ENCODE measurements at places on chromosomes 16 and 17.

- DNase-seq = no peak
- H3K4me3 ChIP-seq = no peak overlapping the region
- no peaks in the 10 kb centered on the region for H3K4me1 ChIP-seq
- no peaks in the 10 kb centered on the region for H3K36me3 ChIP-seq
These were observed 58.8 kb upstream of the MAF start for GRCh38 chr16:79659344-79659743.

GRCh38 chr17:70945386-70945785 is 776.1 kb downstream of the KCNJ2 start:
- no peaks in the 10 kb centered on the region for H3K27me3 ChIP-seq
- no peak overlapping the region for H3K4me3 ChIP-seq
- no peaks in the 10 kb centered on the region for H3K4me1 ChIP-seq
- H3K27ac ChIP-seq = no peak overlapping the region

DNA sequence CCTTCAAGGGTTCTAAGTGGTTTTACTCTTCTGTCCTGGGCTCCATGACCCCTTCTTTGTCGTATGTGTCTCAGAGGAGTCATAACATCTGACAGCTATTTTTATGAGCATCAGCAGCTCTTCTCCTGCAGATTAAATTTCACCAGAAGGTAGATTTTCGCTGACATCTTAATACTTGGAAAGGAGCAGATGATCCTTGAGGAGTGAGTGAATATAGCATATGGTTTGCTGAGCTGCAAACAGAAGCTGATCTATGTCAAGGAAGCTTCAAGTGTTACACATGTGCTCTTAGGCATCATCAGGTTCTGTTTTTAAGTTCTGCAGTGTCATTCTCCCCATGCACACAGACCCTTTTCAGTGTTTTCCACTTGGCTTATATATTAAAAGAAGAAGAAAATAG is 49.2 kb upstream of the MYH2 start:
- H3K36me3 ChIP-seq = no peaks in the 10 kb centered on the region
- no peaks in the 10 kb centered on the region for H3K4me1 ChIP-seq
- no peaks in the 10 kb centered on the region for H3K27me3 ChIP-seq
- no peak overlapping the region for H3K27ac ChIP-seq
- DNase-seq = no peak

- H3K4me3 ChIP-seq = no peak overlapping the region
- H3K4me1 ChIP-seq = peaks cover 6% of the 10 kb centered on the region
- no peak for DNase-seq
- H3K27me3 ChIP-seq = no peaks in the 10 kb centered on the region
- H3K27ac ChIP-seq = no peak overlapping the region
- no peaks in the 10 kb centered on the region for H3K36me3 ChIP-seq
These were observed 23.6 kb downstream of the SIAH1 start for GRCh38 chr16:48361540-48362144.

DNA sequence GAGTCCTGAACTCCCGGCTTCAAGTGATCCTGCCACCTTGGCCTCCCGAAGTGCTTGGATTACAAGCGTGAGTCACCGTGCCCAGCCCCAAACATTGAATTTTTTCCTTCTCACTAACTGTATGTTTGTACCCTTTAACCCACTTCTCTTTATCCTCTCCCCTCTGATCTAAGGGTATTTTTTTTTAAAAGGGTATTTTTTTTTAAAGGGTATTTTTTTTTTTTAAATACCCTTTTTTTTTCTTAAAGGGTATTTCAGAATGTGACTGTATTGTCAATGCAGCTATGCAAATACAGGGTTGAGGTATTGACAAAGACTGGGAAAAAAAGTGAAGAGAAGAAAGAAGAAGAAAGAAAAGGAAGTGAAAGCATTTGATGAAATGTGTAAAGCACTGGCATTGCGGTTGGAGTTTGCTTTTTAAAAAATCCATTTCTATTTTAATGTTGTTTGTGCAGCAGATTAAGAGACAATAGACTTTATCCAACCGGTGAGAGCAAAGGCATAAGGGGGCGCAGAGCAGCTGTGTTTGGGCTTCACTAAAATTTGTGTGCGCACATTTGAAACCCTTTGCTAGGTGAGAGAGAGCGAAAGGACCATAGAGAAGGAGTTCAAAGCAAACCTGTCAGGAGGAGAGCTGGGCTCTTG is 42.4 kb downstream of the SYT17 start:
- H3K4me3 ChIP-seq = peak overlapping the region; percentile 12
- no peaks in the 10 kb centered on the region for H3K4me1 ChIP-seq
- H3K36me3 ChIP-seq = no peaks in the 10 kb centered on the region
- DNase-seq = peak; percentile 22

GRCh38 chr17:1487939-1488825 is 4.3 kb downstream of the MYO1C start:
- peak overlapping the region; percentile 88 for H3K27ac ChIP-seq
- DNase-seq = peak; percentile 88
- peaks cover 27% of the 10 kb centered on the region for H3K4me1 ChIP-seq

GRCh38 chr17:81073967-81074839 is 39.3 kb downstream of the BAIAP2 start:
- no peaks in the 10 kb centered on the region for H3K4me1 ChIP-seq
- H3K27me3 ChIP-seq = no peaks in the 10 kb centered on the region
- H3K36me3 ChIP-seq = no peaks in the 10 kb centered on the region
- no peak overlapping the region for H3K4me3 ChIP-seq
- no peak for DNase-seq

DNA sequence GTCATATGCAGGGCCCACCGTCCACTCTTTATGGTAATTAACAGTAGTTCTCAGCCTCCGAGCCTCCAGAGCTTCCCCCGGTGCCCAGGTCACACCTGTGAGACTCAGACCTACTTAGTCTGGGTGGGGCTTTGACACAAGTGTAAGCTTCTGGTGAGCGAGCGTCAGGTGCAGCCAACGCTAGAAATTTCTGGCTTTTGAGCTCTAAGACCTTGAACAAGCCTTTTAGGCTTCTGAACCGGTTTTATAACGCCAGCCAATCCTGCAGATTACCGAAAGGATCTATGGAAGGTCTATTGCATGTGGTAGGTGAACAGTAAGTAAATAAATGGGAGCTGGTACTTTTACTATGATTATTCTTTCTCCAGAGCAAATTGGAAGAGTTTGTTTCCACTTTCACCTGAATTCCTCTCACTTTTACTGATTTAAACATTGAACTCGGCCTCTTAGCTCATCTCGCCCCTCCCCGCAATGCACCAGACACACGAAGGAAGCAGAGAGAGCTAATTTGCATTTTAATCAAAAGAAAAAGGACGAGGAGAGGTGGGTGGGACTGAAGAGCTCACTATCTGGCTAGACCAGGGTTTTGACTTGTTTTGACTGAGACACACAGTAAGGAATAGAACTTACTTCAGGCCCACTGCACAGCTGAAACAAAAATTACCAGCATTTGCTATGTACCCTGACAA is 47.1 kb downstream of the ABAT start:
- H3K4me1 ChIP-seq = peaks cover 9% of the 10 kb centered on the region
- no peaks in the 10 kb centered on the region for H3K27me3 ChIP-seq
- no peak for DNase-seq
- H3K27ac ChIP-seq = no peak overlapping the region
